ENCODE measurements at places on chromosomes 4 and X.

DNA sequence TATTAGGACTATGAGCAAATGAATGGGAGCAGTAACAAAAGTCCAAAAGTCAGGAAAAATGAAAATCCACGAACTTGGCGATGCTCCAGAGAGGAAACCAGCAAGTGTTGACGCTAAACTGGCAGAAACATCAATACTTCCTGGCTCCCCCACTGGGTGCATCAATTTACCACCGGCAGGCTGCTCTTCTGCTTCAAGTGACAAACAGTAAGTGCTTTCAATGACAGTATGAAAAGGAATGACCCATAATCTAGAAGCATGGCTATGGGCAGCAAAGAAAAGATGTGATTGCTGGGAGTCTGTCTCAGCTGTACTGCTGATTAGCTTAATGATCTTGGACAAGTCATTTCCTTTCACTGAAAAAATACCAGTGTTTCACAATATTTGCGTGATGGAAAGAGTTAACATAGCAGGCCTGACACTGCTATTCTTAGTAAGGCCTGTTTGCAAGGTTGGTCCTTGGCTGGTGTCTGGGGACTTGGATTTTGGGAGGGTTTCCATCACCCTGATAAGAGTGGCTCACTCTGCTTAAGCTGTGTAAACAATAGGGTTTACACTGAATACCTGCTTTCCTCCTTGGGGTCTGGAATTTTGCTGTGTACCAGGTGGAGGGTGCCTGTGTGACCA, 8.7 kb downstream of the ATP11C start:
- no peak for DNase-seq

GRCh38 chr4:137609718-137610430, 77.6 kb upstream of the PCDH18 start:
- DNase-seq: no peak

- DNase-seq: no peak
Measured at GRCh38 chrX:125004799-125005198, 314.9 kb upstream of the TEX13C start.

DNA sequence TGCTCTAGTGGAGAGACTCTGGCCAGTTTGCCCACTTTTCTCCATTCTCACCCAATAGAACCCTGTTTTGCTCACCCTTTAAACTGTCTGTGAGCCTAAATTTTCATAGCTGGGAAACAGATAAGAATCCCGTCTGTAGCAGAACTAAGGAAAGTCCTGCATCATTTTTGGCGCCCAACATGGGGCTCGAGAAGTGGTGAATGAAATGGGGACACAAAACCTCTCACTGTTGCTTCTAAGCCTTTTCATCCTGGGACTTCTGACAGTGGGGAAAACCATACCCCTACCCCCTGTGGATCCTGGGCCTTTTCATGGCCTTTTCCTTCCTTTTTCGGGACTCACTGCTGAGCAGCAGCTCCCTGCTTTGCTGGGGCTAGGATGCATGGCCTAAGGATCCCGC, 189.9 kb downstream of the INPP4B start:
- no peak for DNase-seq

DNA sequence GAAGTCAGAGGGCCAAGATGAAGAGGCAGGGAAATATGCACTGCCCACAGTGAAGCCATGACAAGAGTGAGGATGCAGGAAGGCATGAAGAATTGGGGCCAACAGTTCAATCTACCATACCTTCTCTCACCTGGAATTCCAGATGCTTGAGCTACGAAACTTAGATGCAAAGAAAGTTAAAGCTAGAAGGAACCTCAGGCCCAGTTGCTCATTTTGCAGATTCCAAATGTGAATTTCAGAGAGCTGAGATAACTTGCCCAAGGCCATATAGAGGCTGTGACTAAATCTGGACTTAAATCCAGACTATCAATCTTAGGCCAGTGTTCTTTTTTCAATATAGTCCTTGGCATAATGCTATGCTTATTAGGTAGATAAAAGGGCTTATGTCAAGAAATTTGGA, 92.7 kb downstream of the SRPX start:
- no peak for DNase-seq

DNA sequence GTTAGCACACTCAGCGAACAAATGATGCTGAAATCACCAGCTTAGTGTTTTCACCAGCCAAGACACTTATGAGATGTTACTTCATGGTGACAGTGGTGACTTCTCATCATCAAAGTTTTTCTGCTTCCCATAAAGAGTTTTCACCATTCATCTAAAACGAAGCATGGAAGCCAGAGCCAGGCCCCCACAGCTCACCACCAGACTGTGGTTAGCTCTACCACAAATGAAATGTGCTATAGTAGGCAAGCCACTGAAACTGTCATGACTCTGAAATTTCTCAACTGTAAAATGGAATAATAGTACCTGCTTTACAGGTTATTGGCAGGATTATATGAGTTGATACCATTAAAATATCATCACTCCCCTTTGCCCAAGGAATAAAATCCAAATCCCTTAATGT, 56.4 kb upstream of the HHIP start:
- no peak for DNase-seq

GRCh38 chr4:75745161-75745560, 20.8 kb downstream of the USO1 start:
- DNase-seq: no peak

DNA sequence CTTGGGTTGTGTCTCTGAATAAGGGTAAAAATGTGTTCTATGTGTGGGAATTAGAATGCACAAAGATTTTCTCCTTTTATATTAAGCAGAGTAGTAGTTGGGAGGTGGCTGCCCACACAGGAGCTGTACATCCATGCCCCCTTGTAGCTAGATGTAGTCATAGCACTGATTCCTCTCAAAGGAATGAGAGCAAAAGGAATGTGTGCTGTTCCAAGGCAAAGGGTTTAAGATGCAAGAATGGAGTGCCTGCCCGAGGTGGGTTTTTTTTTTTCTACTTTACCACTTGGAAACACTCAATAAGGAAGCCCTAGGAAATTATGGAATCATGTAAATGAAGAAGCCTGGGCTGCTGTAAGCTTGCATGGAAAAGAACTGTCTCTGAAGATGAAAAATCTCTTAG, 2183.2 kb upstream of the AGA start:
- DNase-seq: no peak

DNA sequence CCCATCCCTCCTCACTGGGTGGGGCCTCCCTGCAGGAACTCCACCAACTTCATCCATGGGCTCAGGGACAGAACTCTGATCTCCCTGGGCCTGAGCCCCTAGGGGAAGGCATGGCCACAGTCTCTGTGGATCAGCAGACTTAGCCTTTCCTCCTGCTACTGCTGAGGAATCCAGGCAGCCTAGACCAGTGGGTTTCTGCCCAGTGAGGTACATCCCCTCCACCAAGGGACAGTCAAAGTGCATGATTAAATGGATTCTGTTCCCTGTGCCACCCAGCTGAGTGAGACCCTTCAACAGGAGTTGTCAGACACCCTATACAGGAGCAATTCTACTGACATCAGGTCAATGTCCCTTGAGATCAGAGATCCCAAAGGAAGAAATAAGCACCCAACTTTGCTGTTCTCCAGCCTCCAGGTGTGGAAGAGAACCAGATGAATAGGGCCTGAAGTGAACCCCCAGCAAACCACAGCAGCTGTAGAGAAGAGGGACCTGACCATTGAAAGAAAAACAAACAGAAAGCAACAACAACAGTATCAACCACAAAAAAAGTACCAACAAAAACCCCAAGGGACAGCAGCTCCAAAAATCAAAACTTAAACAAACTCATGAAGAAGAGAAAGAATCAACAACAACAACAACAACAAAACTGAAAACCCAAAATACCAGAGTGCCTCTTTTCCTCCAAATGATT, 84.8 kb downstream of the CHIC1 start:
- no peak for DNase-seq

- peak; percentile 47 for DNase-seq
Measured at GRCh38 chr4:12118651-12119213, 690.0 kb upstream of the HS3ST1 start.

DNA sequence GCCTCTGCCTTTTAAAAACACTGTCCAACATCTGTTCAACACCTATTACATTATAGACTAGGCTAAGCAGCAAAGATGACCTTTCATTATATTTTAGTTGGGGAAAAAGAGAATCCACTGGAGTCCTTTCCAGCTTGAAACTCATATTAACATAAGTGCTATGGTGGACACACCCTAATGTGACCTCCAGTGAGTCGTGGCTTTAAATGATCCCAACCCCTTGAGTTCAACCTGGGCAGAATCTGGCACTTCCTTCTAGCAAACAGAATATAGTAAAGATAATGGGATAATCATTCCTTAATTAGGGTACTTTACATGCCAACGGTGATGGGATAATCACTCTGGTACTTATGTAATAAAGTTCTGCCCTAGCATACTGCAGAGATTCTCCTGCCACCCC, 162.6 kb downstream of the MAB21L2 start:
- DNase-seq: no peak

DNA sequence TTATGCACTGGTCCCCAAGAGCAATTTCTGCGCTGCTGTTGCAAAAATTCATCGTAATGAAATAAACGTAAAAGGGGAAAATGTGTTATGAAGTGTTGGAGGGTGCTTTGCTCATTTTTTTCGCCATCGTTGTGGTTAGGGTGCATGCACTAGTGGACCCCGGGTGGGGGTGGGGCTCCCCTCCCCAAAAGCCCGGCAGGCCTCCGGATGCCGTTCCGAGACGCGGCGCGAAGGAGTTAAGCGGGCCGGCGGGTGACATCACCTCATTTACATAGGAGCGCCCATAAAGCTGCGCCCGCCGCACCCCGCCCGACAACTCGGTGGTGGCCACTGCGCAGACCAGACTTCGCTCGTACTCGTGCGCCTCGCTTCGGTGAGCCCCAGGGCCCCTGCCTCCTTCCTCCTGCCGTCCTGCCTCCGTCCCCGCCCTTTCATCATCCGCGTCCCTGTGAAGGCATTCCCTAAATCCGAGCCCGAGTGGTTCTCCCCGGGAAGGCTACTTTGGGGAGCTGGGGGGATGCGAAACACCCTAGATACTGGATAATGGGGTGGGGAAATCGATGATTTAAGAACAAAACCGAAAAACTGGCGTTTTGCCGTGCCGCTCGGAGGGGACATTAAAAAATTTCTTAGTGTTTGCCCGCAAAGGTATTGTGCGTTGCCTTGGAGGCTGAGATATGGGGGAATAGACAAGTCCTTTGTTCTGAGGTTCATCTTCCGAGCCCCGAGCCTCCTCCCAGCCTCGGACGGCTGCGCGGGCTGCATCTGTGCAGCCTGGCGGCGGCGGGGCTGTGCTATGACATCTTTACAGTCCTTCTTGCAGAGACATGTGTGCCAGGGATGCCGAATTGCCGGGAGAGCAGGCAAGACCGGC, at the start of gene TMSB4X:
TMSB4X (plus strand) TSS at position 315 of the 874 bp plus-strand sequence.
- DNase-seq: peak; percentile 68

- DNase-seq: no peak
Measured at GRCh38 chr4:13966231-13967195, 339.0 kb upstream of the BOD1L1 start.

DNA sequence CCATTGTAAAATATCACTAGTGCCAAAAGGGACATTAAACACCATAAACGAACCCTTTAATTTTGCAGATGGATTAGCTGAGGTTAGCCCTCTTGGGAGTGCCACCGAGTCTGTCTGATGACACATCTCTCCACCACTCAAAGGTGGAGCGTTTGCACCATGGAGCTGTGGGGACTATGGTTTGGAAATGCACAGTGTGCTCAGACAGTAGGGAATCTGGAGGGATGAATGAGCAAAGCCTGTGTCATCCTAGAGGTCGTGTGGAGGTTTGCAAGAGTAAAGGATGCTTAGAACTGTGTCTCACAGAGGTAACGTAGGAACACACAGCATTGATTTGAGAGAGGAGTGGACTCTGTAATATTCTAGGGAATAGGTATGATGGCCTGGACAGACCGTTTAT, 93.7 kb downstream of the CLNK start:
- no peak for DNase-seq

- DNase-seq: no peak
Measured at GRCh38 chr4:124526769-124527168, 185.8 kb downstream of the ANKRD50 start.

- no peak for DNase-seq
Measured at GRCh38 chrX:63967551-63967950, 182.5 kb upstream of the ARHGEF9 start.

GRCh38 chr4:81454499-81454898, 17.2 kb downstream of the RASGEF1B start:
- DNase-seq: no peak

GRCh38 chr4:18057821-18058533, 36.4 kb upstream of the LCORL start:
- no peak for DNase-seq

- DNase-seq: no peak
Measured at GRCh38 chr4:158610790-158611189, 60.9 kb downstream of the C4orf46 start.

DNA sequence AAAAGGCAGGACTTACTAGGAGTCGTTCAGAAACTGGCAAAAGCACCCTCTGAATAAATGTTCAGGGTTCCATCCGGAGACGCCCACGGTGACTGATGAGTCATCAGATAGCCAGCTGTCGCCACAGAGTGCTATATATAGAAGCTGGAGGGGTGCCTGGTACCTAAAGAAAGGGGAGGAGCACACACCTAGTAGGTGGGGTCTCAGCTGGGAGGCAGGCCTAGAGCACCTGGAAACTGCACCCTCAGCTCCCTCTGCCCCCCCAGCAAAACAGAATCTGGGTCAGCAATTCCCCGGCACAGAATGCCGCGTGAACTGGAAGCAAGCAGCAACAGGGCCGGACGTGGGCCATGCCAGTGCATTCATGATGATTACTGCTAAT, 242.0 kb downstream of the BCOR start:
- DNase-seq: no peak

- DNase-seq: no peak
Measured at GRCh38 chrX:24391389-24391788, 30.9 kb downstream of the SUPT20HL1 start.

GRCh38 chr4:153817466-153817865, 28.6 kb upstream of the SFRP2 start:
- DNase-seq: no peak

DNA sequence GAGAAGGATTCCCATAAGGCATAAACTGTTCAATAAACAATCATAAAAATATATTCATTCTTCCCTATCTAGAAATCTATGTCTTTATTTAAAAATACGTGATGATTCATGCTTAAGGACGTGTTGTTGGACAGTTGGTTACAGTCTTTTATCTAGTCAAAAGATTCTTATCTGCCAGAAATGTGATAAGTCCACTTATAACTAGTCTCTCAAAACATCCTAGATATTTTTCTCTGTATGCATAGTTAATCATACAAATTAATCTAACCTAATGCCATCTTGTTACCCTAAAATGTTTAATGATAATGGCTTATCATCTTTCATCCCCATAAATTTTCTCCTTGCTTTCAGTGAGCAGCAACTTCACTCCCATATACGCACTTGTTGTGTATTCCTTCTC, 89.0 kb downstream of the SLC39A8 start:
- no peak for DNase-seq
